Activated T-helper 17 cell treated with anti-CD3 and anti-CD28 coated beads, Interleukin-2, amount 50 U/mL, for 72 hours (primary cell): ENCODE measurements at places on chromosomes 1 and 21. TPM values are rescaled to one million over a fixed set of nuclear protein-coding genes. Genes with fewer than 3 reads are reported as not detected.
A peak's percentile ranks its signal among the peaks of the same experiment; 100 is the strongest.

GRCh38 chr1:20183616-20184271 lies 2.2 kb upstream of the UBXN10 start:
- no peak for ATAC-seq

GRCh38 chr1:97986041-97987005 lies 65.5 kb upstream of the DPYD start:
- peak; percentile 68 for ATAC-seq

DNA sequence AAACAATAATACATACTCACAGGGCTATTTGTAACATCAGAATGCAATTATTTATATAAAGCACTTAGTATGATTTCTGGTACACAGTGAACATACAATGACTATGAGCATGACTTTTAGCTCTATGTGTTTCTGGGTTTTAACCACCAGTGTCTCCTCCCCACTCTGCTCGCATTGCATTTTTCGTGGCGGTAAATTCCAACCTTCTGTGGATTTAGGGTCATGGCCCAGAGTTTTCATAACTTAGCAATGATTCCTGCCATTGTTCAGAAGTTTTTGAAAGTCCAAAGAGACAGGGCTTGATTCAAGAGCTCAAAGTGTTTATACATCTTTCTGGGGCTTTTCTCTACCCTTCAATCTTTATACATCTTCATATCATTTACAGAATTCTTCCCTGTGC lies 191.3 kb downstream of the BACH1 start:
- ATAC-seq = no peak

DNA sequence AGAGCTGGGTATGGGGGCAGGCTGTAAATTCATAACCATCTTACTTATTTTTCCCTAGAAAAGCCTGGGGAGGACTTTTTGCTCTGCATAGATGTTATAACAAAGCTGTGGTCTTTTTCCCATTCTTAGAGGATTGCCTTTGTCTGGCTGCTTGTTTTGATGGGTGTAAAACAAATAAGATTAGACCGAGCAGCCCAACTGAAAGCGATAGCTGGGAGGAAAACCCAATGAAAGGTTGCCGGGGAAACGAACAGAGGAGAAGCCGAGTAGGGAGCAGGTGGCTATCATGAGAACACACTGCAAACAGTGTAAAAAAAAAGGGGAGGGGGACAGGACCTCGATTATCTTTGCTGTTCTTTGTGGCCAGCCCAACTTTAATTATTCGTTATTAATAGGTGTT lies 1.9 kb downstream of the ELAVL4 start:
- no peak for ATAC-seq

DNA sequence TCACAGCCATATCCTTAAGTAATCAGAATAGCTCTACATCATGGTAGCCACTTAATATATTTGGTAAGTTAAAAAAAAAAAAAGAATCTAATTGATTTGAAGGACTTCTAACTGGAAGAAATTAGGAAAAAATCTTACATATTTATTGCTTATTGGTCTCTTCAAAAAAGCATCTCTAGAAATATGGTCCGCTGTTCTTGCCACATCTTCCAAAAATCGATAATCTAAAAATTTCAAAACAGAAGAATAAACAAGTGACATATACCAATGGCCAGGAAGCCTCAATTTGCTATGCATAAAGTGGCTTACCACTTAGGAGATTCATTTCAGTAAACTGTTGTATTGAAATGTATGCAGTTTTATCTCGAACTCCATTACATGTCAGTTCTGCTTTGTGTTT lies 2.3 kb downstream of the ZNHIT6 start:
- ATAC-seq = no peak

- ATAC-seq = no peak
These were observed 121.3 kb upstream of the IPO9 start for GRCh38 chr1:201707656-201708055.

DNA sequence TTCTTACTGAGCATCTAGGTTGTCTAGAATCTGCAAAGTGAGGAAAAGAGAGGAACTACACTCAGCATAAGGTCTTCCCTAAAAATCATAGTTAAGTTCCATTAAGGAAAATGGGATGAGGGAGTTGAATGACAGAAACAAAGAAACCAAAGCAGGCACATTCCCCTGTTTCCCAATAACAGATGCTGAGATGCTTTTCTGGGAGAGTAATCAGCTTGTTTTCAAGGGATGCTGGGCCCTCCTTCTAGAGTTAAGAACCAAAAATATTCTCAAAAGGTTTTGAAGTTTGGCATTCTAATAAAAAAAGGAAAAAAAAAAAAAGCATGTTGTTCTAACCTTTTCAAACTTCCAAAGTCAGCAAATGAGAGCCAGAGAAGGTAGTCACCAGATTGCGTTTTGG lies 105.2 kb upstream of the ZNF648 start:
- no peak for ATAC-seq

- no peak for ATAC-seq
These were observed 224.5 kb downstream of the ST6GALNAC3 start for GRCh38 chr1:76299036-76299435.

GRCh38 chr1:164999146-164999545 lies 357.4 kb downstream of the LMX1A start:
- no peak for ATAC-seq

- no peak for ATAC-seq
These were observed 32.8 kb downstream of the H3-3A start for GRCh38 chr1:226095286-226095685.

GRCh38 chr1:156852418-156852874 lies 6.5 kb downstream of the INSRR start:
- ATAC-seq = no peak

DNA sequence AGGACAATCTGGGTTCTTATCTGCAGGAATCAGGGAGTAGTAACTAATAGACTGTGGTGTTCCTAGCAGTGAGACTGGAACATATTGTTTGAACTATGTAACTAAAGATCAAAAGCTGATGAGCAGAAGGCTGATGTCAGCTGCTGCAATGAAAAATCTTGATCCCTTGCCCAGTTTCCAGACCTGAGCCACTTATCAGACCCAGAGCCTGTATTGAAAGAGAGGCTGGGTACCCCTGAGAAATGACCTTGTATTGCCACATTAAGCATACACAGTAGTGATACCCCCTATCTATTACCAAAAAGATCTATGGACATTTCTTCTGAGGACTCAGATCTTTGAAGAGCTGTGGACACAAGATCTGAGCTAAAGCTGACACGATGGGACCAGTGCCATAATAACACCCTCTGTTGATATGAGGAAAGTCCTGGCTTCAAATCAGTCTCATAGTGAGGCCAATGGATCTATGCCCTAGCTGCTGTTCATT lies 178.0 kb upstream of the GALNT2 start:
- ATAC-seq = no peak

- peak; percentile 79 for ATAC-seq
These were observed at the start of gene TRPM2 for GRCh38 chr21:44353191-44353970. TSS of gene TRPM2 (plus strand) at chr21:44353621. CDS start at chr21:44353701, 80 bp downstream.

DNA sequence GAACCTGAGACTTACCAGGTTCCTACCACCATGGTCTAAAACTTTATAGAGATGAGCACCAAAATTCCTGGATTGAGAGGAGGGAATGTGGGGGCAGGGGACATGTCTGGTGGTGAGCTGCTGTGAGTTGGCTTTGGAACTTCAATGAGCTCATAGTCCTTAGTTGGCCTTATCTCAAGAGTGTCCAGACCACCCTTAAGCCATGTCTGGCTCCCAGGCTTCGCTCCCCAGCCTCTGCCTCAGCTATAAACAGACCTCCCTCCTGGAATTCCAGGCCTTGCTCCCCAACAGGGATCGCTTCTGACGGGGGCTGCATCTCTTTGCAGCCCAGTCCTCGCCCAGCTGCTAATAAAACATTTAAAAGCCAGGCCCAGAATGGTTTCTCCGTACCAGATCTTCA lies 19.5 kb downstream of the ATF3 start:
- ATAC-seq = no peak

- no peak for ATAC-seq
These were observed 86.7 kb downstream of the GALNT2 start for GRCh38 chr1:230153641-230154296.

- ATAC-seq = peak; percentile 33
These were observed 24.4 kb downstream of the MCOLN2 start for GRCh38 chr1:84972377-84972987.

DNA sequence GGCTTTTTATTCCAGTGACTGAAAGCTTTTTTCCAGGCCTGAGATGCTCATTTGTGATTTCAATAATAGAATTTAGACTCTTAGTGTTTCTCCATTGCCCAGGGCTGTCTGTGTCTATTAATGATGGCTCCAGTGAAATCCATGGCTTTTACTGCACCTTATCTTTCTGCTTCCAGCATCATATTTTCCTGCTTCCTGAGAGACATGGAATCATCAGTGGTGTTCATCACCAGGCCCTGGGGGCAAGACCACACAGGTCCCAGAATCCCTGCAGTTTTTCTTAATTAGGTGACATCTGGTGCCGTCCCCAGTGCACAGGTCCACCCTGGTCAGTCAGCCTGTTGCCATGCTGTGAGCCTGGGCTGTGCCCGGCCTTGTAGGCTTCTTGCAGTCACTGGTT lies 15.5 kb downstream of the NT5C1A start:
- no peak for ATAC-seq

GRCh38 chr1:101798417-101798816 lies 198.3 kb downstream of the OLFM3 start:
- no peak for ATAC-seq

DNA sequence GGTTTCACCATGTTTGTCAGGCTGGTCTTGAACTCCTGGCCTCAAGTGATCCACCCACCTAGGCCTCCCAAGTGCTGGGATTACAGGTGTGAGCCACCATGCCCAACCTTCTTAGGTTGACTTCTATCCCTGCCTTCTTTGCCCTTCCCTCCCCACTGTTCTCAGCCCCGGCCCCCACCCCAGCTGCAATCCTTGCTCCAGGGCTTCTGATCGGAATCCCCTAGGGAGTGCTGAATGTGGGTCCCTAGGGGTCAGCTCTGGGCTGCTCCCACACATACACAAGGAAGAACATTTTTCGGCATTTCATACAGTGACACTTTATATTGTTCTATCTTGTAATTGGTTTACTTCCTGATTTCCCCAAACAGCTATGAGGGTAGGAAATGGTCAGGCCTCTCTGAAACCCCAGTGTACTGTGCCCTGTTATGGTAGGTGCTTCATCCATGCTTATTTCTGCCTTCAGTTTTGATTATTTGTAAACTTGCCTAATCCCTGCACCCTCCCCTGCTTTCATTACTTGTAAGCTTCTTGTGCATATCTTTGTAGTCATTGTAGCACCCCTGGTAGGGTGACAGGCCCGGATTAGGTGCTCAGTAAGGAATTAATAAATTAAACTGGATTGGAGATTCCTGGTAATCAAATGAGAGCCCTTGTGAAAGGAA lies 5.8 kb upstream of the SRP9 start:
- no peak for ATAC-seq

- ATAC-seq = no peak
These were observed 584.0 kb upstream of the TMPRSS15 start for GRCh38 chr21:18987520-18988026.

DNA sequence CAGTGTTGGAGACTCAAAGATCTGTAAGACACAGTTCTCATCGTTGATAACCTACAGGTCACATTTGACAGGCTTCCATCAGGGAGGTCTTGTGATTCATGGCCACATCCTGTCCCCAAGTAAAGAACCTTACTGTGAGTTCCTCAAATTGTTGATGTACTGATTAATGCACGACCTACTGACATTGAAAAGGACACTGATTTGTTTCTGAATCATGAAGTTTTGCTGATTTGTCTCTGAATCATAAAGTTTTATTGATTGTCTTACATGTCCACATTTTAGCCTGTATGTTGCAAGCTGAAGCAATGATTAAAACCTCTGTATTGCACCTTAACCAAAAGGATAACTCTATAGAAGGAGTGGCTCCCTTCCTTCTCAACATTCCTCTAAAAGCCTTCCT lies 476.3 kb upstream of the RUNX1 start:
- peak; percentile 69 for ATAC-seq

DNA sequence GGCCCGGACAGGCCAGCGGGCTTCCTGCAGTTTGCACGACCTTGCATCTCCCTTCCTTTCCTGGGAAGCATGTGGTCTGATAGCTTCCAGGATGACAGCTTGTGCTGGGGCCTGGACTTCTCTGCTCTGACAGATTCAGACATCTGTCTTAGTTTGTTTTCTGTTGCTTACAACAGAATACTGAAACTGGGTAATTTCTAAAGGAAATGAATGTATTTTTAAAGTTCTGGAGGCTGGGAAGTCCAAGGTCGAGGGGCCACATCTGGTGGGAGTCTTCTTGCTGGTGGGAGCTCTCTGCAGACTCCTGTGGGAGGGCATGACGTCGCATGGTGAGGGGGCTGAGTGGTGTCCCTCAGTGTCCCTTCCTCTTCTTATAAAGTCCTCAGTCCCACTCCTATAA lies 35.3 kb upstream of the TENT5B start:
- no peak for ATAC-seq

DNA sequence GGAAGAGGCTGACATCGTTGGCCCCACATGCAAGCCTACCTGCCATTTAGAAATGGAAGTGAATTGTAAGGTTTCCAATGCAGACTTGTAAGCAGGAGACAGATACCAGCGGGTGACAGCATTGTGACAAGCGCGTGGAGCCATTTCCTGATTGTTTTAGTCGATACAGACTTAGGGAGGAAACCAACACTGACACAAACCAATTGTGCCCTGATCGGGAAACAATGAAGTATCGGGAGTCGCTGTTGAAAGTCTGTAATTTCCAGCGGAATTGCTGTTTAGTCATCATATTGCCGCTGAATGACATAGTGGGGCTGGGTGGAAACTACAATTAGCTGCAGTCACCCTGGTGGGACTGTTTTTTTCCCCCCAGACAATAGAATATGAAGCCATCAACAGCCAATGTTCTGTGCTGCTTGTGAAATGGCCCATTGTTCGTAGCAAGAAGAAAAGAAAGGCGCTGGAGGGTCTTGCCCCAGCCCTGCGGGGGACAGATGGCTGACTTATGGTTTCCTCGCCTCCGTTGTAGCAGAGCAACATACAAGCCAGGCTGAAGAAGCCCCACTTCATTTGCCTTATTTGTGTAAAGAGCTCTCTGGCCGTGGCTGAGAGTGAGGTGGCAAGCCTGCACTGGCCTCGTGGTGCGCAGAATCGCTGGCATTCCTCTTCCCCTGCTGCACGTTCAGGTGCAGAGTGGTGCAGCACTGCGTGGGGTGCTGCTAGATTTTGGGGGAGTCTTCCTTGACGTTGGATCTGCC lies 462.7 kb downstream of the CAMTA1 start:
- no peak for ATAC-seq

DNA sequence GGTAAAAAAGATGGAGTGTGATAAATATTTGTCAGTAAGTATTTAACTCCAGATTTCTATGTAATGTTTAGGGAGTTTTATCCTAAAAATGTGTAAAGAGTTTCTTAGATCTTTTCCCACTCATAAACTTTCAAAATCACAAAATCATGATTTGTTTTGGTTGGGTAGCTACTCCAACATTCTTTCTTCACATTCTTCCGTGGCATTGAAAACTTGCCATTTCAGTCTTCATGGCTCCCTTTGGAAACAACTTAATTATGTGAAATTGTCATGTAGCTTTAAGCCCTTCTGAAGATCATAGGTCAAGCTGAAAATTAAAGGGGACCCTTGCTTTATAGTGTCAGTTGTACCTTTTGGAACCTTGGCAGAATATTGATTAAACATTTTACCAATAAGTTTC lies 73.2 kb downstream of the ADGRL2 start:
- ATAC-seq = no peak

- ATAC-seq = no peak
These were observed 21.4 kb upstream of the LRRC38 start for GRCh38 chr1:13535227-13535626.

Gene IKBKE
- 21.7 TPM for total RNA-seq

Gene CDC42SE1
- 121 TPM for total RNA-seq

Gene COL16A1
- total RNA-seq = not detected

Gene MX2
- total RNA-seq = 59.1 TPM

Gene PRAMEF5
- not detected for total RNA-seq

Gene GCSAML
- total RNA-seq = not detected

Gene FAM72D
- 14.7 TPM for total RNA-seq

Gene KDM1A
- 22.5 TPM for total RNA-seq

Gene OR6N2
- not detected for total RNA-seq

Gene ANGPTL3
- not detected for total RNA-seq
